HepG2 (cell line): ENCODE measurements at places on chromosomes 7 and 10. TPM values are rescaled to one million over a fixed set of nuclear protein-coding genes. Genes with fewer than 3 reads are reported as not detected.

- no peaks in the 10 kb centered on the region for H3K27me3 ChIP-seq
- H3K4me3 ChIP-seq = no peak overlapping the region
- DNase-seq = no peak
Observed at GRCh38 chr7:138247568-138248333, 171.5 kb downstream of the AKR1D1 start.

The ADRA2A gene
- total RNA-seq = not detected in 2 replicates

GRCh38 chr7:54785261-54785660 lies 26.2 kb upstream of the SEC61G start:
- DNase-seq = no peak
- no peak overlapping the region for H3K27ac ChIP-seq
- H3K4me1 ChIP-seq = no peaks in the 10 kb centered on the region
- H3K27me3 ChIP-seq = no peaks in the 10 kb centered on the region

DNA sequence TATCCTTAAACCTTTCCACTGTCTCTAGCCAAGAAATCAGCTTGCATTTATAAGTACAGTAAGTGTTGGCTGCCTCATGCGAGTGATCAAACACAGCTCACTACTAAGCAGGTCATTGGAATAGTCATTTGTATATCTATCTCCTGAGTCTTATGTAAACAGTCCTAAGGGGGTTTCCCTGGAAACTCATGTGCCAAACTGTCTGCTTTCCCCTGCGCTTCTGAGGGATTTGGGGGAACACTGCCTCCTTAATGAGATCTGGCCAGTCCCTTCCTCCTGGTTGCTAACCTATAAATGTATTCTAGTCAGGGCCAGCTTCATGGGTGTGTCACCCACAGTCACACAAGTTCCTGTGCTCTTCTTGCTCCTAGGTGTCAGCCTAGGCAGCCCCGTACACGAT lies 133.1 kb downstream of the CD36 start:
- DNase-seq = no peak

- H3K4me3 ChIP-seq = no peak overlapping the region
- H3K4me1 ChIP-seq = peaks cover 14% of the 10 kb centered on the region
- no peak overlapping the region for H3K27ac ChIP-seq
- H3K27me3 ChIP-seq = no peaks in the 10 kb centered on the region
Observed at GRCh38 chr10:29239569-29240472, 49.0 kb upstream of the LYZL1 start.

DNA sequence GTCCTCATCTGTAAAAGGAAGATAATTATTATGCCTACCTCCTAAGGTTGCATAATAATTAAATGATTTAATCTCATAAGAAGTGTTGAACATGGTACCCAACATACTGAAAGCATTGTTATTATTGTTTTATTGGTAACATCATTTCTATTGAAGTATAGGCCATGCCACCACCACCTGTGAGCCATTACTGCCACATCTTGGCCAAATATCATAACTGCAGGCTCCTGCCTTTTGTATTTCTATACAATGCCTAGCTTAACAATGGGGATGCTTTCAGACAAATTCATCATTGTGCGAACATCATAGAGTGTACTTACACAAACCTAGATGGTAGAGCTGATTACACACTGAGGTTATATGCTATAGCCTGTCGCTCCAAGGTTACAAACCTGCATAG lies 61.1 kb upstream of the NPSR1 start:
- no peaks in the 10 kb centered on the region for H3K27me3 ChIP-seq
- no peaks in the 10 kb centered on the region for H3K4me1 ChIP-seq
- H3K36me3 ChIP-seq = no peaks in the 10 kb centered on the region
- DNase-seq = peak; percentile 15
